ENCODE measurements at places on chromosomes 13 and 19. TPM values are rescaled to one million over a fixed set of nuclear protein-coding genes. Genes with fewer than 3 reads are reported as not detected.

The SIAH3 gene
- not detected for total RNA-seq

The RASIP1 gene
- total RNA-seq = 0.14 TPM

GRCh38 chr13:98672947-98673613, 79.4 kb downstream of the SLC15A1 start:
- DNase-seq = peak; percentile 43

- DNase-seq = no peak
Observed at GRCh38 chr13:92459306-92459705, 767.3 kb upstream of the GPC6 start.

- no peak for DNase-seq
Observed at GRCh38 chr19:49864890-49865289, 2.5 kb downstream of the PNKP start.

DNA sequence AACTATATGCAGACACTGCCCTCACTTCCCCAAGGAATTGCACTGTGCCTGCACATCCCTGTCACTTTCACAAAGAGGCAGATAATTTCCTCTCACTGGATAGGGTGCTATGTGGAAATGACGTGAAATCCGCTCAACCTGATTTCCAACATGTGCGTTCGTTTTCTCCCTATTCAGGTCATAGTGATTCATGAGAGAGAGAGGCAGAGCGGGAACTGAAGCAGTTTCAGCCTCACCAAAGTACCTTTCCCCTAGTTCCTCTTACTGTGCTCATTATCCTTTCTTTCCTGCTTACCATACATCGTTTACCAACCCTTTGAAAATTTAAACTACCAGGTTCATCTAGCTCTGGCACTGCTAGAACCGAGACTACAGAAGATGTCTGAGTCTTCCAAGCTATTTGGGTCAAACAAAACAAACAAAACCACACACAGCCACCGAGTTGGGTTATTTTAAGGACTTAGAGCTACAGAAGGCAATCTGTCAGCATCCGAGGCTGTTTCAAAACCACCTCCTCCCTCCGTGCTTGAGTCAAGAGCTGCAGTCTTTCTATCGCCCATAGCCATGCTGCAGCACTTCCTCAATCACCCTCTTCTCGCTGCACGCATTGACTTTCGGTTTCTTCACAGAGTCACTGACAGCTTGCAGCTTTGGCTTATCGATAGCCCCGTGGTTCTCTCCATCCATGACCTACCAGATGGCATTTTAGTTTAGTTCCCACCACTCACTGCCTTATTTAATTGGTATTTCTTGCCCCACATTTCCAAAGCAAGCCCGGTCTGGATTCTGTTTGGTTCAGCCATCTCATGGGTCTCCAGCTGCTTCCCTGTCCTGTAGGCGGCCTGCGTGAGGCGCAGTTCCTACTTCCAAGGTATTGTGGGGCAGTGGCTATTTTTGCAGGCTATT, 1395.8 kb downstream of the EFNB2 start:
- peak; percentile 42 for DNase-seq

DNA sequence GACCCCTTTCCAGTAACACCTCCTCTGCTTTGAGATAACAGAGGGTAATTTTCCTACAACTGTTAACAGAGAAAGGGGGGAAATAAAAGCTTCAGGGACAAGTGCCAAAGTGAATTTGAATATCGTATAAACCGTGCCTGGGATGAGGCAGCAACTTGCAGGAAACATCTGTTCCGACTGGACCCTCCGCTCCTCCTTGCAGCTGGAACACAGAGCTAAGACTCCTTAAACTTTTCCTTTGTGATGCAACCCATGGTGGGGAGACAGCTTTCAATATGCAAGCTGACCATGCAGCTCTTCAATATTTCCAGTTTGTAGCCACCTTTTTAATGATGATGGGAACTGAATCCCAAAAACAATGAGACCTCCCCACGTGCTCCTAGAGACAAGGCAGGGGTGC, 432.6 kb downstream of the ZNF536 start:
- no peak for DNase-seq

GRCh38 chr13:44219577-44220548, 153.8 kb upstream of the SERP2 start:
- DNase-seq = peak; percentile 9

DNA sequence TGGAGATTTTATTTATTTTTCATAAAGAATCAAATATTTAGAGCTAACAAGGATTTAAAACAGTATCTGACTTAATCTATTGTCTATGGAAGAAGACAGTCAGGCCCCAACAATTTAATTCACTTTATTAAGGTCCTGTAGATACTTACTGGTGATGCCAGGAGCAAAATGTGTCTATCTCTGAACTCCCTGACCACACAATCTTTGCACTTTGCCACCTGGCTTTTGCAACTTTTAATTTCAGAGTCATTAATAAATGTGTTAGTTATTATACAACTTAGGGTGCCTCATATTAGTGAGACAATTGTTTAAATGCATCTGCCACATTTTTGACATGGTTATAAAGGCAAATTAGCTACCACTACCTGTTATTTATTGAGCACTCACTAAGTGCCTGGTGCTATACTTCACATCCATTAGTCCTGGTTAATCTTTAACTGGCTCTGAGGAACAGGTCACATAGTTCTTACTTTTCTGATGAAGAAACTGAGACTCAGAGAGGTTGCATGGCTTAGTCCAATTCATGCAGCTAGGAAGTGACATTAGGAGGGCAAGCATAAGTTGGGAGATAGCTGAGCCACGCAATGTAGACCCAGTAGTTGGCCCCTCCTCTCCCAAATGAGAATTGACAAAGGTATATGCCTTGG, 297.9 kb downstream of the DCT start:
- DNase-seq = no peak
